ENCODE measurements at places on chromosomes 2 and 18.

- DNase-seq = no peak
Observed at GRCh38 chr2:216974321-216975302, 114.7 kb upstream of the TNP1 start.

GRCh38 chr2:70354264-70354949, 52.5 kb upstream of the FAM136A start:
- DNase-seq = no peak

GRCh38 chr18:67134911-67135310, 381.6 kb downstream of the DSEL start:
- no peak for DNase-seq

DNA sequence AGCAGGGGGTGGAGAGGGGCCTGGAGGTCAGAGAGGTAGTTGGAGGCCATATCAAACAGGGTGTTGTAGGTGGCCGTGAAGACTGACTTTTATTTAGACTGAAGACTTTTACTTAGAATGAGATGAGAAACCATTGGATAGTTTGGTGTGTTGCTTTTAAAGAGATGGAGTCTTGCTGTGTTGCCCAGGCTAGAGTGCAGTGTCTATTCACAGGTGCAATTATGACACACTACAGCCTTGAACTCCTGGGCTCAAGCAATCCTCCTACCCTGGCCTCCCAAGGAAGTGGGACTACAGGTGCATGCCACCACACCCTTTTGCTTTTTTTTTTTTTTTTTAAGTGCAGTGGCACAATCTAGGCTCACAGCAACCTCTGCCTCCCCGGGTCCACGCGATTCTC, 2.5 kb upstream of the LRPPRC start:
- no peak for DNase-seq

DNA sequence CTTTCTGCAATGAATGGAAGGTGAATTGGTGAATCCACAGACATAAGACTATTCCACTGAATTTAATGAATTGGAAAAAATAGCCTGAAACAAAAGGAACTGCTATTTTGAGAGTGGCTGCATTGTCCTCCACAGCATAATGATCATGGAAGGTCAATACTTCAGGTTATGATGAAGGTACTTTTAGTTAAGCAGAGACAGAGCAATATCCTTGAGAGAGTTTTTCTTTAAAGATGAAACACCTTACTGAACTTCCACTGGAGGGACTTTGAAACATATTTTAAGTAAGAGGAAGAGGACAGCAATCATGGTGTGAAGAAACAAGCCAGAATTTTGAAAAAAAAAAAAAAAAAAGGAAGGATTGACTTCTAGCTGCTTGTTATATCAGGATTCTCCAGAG, 68.8 kb upstream of the DPP10 start:
- no peak for DNase-seq

- no peak for DNase-seq
Observed at GRCh38 chr2:62705859-62706720, 577 bp downstream of the EHBP1 start.

GRCh38 chr2:142599504-142599903, 278.0 kb upstream of the KYNU start:
- no peak for DNase-seq

- DNase-seq = no peak
Observed at GRCh38 chr2:175403599-175404221, 222.2 kb upstream of the ATP5MC3 start.

DNA sequence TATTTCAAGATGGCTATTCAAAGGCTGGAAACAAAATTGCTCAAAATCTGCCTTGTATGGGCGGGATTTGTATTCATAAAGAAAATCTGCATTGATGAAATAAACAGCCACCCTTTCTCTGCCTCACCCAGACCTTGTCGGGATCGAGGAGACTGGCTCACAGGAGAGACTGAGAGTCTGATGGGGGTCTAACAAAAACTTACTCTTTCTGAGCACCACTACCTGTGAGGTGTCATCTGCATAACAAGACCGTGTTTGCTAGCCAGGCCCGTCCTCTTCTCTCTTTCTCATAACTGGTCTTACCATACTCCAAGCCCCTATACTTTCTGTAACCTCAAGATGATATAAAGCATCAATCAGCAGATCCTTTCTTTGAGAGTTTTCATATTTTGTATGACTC, 115.6 kb downstream of the INO80D start:
- DNase-seq = no peak

GRCh38 chr2:119683713-119684443, 4.9 kb downstream of the TMEM177 start:
- no peak for DNase-seq

DNA sequence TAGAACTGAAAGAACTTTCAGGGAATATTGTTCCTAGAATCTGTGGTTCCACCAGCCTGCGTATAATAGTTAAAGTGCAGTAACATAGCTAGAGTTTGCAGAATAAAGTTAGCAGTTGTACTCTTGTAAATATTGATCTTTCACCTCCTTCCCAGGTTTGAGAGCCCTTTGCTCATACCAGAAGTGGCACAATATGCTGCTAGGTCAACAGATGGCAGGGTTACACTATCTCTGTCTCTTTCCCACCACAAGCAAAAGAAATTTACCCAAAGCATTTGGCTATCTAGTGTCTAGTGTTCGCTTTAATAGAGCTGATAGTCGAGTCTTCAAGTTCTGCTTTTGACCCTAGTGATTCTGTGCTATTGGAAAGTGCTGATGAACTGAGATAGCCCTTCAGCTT, 119.0 kb upstream of the KLHL14 start:
- DNase-seq = peak; percentile 10

GRCh38 chr18:48723837-48724236, 185.0 kb downstream of the CTIF start:
- no peak for DNase-seq

DNA sequence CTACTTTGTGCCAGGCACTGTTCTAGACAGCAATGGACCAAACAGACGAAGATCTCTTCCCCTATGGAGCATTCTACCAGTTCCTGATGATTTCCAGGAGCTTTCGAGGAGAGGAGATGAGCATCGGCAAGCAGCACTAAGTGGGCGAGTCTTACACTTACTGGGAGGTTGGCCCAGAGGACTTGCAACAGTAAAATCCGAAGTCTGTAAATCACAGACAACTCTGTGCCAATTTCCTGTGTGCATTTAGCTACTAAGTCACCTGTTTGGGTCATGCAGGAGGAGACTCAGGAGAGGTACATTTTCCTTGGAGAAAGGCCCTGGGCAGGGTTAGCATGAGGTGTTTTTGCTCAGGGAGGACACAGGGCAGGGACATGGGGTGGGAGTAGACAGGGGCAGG, 58.9 kb downstream of the TRPM8 start:
- DNase-seq = no peak

DNA sequence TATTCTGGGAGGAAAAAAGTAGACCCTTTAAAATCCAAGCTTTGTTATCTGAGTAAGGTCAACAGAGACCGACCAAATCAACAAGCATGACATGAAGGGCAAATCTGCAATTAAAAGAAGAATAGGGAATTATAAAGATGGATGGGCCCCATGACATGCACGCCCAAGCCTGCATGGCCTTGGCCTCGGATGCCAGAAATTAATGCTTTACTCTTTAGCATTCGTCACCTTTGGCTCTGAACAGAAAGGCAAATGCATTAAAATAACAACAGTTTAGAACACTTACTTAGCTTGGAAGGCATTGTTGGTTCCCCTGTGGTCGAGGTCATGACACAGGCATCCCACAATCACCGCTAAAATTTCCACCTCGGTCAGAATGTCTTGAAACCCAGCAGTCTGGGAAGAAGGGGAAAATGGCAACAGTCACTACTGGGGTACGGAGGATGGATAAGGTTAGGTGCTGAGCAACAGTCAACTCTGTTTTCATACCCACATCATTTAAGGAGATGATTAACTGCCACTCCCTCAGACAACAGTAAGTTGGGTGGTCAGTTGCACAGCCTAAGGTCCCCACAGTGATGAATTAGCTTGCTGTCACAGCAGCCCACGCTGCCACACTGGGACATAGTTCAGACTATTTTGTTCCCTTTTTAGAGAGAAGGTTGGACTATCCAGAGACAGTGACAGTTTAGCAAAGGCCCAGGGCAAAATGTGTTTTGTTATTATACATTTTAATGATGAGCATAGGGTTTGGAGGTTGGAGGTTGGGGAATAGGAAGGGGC, 319.1 kb downstream of the AGPS start:
- no peak for DNase-seq

DNA sequence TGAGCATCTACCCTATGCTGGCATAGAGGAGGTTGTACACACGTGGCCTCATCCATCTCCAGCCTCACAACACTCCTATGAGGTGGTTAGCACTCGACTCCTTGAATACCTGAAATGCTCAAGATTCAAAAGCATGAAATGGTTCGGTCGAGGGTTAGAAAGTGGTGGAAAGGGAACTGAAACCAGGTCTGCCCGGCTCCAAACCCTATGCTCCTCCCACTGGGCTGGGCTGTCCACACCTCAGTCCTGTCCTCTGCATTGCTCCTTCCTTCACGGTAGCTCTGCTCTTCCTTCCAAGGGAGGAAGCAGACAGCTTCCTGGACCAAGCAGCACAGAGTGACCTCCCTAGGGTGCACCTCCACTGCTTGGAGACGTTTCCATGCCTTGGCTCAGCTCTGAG, 565.2 kb upstream of the ID2 start:
- no peak for DNase-seq

GRCh38 chr2:222797261-222797660, 63.6 kb upstream of the ACSL3 start:
- DNase-seq = no peak

DNA sequence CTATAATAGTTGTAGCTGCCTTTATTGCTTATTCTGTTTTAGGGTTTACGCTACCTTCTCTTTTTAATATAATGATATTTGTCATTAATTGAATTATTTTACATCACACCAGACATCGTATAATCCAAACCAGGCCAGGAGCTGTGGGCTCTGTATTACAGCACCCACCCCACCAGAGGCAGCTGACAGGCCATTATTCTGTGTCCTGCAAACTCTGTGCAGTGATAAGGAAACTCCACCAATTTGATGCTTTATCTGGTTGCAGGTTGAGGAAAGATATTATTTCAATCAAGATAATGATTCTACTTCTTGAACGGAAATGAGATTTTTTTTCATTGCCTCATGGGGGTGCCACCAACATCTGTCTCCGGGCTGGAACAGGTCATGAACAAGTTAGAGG, 227.3 kb downstream of the ZBTB7C start:
- no peak for DNase-seq

GRCh38 chr2:133198678-133199077, 369.6 kb downstream of the NCKAP5 start:
- no peak for DNase-seq

GRCh38 chr2:55923091-55923981, at the start of gene EFEMP1:
Gene EFEMP1, minus strand, starts transcription at chr2:55923782. Its CDS starts 1,342 bp downstream, at chr2:55922440.
- no peak for DNase-seq

GRCh38 chr2:129587426-129588064, 391.9 kb upstream of the RAB6C start:
- DNase-seq = no peak

DNA sequence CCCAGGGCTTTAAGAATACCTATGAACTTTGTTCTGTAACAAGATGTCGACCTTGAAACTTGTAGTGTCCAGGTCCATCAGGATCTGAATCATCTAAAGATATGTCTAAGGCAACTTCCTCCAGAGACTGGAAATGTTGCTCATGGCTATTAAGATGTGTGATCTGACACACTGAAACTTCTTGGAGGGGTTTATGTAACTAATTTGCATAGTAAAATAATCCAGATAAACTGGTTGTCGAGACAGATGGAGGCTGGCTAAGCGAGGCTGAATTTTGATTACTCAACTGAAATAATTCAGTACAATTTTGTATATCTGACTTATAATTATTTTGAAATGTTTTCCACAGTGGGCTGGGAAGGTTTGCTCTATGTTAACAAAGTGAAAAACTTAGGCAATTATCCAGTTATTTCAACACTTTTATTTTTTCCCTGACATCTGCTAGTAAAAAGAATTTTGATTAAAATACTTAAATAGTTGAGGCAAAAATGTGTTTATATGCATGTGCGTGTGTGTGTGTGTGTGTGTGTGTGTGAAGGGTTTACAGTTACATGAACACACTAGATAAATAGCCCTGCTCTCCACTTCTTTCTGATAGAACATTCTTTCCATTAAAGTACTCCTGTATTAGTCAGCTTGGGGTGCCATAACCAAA, 11.4 kb upstream of the MAP3K20 start:
- no peak for DNase-seq

DNA sequence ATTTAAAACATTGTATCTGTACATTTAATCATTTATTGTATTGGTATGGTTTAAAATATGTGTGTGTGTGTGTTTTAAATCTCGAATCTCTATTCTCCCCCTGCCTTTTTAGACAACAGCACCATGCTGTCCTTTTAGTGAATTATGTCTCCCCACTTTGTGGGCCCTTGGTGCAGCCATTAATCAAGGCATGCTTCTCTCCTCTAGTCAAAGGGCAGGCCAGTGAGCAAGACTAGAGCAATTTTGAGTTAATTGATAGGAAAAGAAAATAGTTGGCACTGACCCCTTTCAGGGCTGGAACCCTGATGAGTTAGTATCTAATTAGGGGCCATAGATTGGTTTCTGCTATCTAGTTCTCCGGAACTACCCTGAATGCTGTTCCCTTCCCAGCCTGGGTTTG, 111.0 kb downstream of the MAIP1 start:
- no peak for DNase-seq

DNA sequence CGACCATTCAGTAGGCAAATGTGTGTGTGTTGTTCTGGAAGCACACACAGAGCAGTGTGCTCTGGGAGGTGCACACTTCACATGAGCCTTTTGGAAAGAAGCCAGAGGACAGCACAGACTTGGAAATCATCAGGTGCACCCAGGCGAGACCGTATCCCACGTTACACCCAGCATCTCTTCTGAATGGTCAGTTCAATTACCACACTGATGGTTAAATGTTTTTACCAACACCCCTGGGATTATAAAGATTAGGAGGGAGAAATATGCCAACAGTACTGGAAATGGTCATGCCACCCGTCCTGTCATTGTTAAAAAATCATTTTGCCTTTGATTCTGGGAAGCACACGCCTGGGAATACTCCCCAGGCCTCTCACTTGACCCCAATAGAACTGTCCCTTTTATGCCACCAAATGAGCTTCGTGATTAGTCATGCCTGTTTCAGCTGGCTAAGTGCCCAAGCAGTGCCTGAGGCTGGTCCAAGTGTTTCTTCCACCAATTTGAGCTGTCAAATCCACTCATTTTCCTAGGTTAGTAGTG, 183.7 kb downstream of the NRP2 start:
- DNase-seq = peak; percentile 86

GRCh38 chr2:61978522-61978921, 73.0 kb downstream of the COMMD1 start:
- DNase-seq = no peak

All from DMS153 (cell line).